ENCODE measurements at places on chromosomes 6 and 20. TPM values are rescaled to one million over a fixed set of nuclear protein-coding genes. Genes with fewer than 3 reads are reported as not detected.

GRCh38 chr6:162313922-162314660, 413.5 kb downstream of the PRKN start:
- no peak for DNase-seq
- H3K27me3 ChIP-seq, result no peaks in the 10 kb centered on the region

GRCh38 chr6:125191916-125192609, 38.5 kb downstream of the TPD52L1 start:
- H3K27ac ChIP-seq, result no peak overlapping the region
- no peaks in the 10 kb centered on the region for H3K4me1 ChIP-seq
- no peaks in the 10 kb centered on the region for H3K36me3 ChIP-seq
- H3K4me3 ChIP-seq, result no peak overlapping the region
- H3K27me3 ChIP-seq, result peaks cover 1% of the 10 kb centered on the region

Gene TUBB2B
- total RNA-seq, result 0.91 TPM

GRCh38 chr6:54875539-54875938, 29.0 kb downstream of the FAM83B start:
- H3K4me3 ChIP-seq, result no peak overlapping the region
- H3K4me1 ChIP-seq, result no peaks in the 10 kb centered on the region
- DNase-seq, result no peak

- peak overlapping the region; percentile 93 for H3K4me3 ChIP-seq
- H3K27ac ChIP-seq, result peak overlapping the region; percentile 92
- DNase-seq, result no peak
- no peaks in the 10 kb centered on the region for H3K36me3 ChIP-seq
Observed at GRCh38 chr6:142913036-142913510, 31.9 kb downstream of the HIVEP2 start.

DNA sequence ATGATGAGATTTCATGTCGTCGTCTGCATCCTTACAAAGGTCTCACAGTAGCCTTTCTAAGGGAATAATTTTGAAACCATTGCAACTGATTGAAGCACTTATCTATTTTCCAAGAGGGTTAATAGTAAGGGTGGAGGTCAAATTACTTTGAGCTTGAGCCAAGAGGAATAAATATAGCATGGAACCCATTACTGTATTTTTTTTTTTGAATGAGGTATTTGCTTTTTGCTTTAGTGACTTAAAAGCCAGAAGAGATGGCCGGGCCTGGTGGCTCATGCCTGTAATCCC, 78.3 kb downstream of the SCAND1 start:
- no peak for DNase-seq
- no peak overlapping the region for H3K27ac ChIP-seq
- no peak overlapping the region for H3K4me3 ChIP-seq
- H3K4me1 ChIP-seq, result no peaks in the 10 kb centered on the region

GRCh38 chr20:1422753-1423152, 29.9 kb upstream of the FKBP1A start:
- H3K4me3 ChIP-seq, result no peak overlapping the region
- no peak for DNase-seq
- H3K36me3 ChIP-seq, result no peaks in the 10 kb centered on the region
- H3K4me1 ChIP-seq, result no peaks in the 10 kb centered on the region
- no peaks in the 10 kb centered on the region for H3K27me3 ChIP-seq
- H3K27ac ChIP-seq, result no peak overlapping the region

GRCh38 chr6:34025861-34026260, 120.0 kb downstream of the GRM4 start:
- no peak overlapping the region for H3K4me3 ChIP-seq
- H3K27me3 ChIP-seq, result no peaks in the 10 kb centered on the region
- no peaks in the 10 kb centered on the region for H3K4me1 ChIP-seq
- no peak overlapping the region for H3K27ac ChIP-seq
- no peak for DNase-seq

DNA sequence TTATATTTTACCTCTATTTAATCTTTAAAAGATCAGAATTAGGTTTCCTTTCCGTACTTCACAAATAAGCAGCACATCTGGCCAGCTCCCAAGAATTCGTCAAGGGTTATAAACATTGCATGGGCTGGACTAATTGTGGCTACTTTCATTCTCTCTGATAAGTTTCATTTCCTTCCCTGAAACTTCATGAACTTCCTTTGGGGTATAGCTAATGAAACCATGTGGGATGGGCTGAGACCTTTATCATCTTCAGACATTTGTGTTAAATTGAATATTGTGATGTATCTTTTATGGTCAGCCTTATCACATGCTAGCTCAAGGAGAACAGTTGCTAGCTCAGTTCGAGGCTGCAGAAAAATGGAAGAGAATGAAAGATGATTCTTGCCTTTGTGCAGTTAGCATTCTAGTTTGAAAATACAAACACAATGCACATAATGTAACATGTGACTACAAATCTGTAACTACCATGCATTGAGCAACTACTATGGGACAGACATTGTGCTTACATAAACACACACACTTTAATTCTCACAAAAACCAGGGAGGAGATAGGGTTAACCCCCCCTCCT, 1.7 kb upstream of the GMPR start:
- H3K27me3 ChIP-seq, result peaks cover 29% of the 10 kb centered on the region
- no peak for DNase-seq
- peak overlapping the region; percentile 32 for H3K4me3 ChIP-seq
- peaks cover 17% of the 10 kb centered on the region for H3K4me1 ChIP-seq
- H3K27ac ChIP-seq, result no peak overlapping the region
